ENCODE measurements at places on chromosomes 2 and 18.
A peak's percentile ranks its signal among the peaks of the same experiment; 100 is the strongest.

DNA sequence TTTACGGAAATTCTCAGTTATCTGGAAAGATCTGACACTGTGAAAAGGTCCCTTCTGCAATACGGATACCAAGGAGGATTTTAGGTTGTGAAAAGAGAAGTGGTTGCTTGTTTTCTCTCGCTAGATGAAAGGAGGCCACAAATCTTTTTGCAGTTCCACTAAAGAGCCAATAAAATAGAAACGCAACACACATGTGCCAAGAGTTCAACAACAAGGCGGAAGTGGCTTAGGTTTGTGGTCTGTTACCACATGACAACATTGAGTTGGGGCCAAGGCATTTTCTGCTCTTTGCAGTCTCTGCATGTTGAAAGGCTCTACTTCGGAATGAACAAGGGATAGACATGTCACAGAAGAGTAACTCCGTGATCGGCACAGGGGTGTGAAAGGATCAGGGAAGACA, 115.7 kb upstream of the OSR1 start:
- DNase-seq, result peak; percentile 85

- no peak for DNase-seq
Measured at GRCh38 chr2:17251171-17251570, 267.1 kb downstream of the RAD51AP2 start.

- no peak for DNase-seq
Measured at GRCh38 chr2:232530626-232531260, 4.8 kb downstream of the CHRND start.

- DNase-seq, result no peak
Measured at GRCh38 chr18:54150226-54150625, 74.2 kb downstream of the MBD2 start.

- DNase-seq, result no peak
Measured at GRCh38 chr2:121858847-121859246, 103.4 kb downstream of the TSN start.

GRCh38 chr18:70200286-70200685, 5.2 kb downstream of the RTTN start:
- DNase-seq, result no peak

DNA sequence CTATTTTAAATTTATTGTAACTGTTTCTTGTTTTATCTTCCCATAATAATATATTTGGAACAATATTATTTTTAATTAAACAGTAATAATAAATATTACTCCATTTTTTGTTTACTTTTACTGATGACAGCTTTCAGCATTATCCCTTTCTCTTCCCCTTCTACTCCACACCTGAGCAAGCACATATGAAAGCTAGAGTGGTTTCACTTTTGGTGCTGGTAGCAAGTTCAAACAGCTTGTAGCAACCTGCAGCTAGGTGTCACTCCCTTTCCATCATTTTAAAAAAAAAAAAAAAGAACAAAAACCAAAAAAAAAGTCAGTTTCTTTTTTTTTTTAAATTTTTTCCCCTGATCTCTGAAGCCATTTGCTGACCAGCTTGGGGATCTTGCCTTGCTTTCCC, 801.8 kb downstream of the CCDC85A start:
- DNase-seq, result no peak

- DNase-seq, result no peak
Measured at GRCh38 chr2:97769711-97770110, 56.3 kb downstream of the ZAP70 start.

- no peak for DNase-seq
Measured at GRCh38 chr2:130894326-130894942, 57.7 kb downstream of the ARHGEF4 start.

DNA sequence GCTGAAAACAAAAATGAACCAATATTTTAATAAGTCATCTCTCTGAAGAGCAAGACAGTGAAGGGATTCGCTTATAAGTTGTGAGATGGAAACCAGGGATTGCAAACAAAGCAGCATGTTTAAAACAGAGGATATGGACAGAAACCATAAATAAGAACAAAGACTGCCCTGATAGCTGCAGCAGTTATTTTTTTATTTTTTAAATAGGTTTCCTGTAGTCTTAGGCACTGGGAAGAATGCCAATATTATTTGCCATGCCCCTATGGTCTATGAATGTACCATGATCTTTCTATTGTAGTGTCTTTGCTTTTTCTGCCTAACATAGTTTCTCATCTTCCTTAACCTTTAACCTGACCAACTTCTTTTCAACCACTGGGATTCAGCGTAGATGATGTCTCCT, 1334.0 kb upstream of the NRXN1 start:
- DNase-seq, result no peak

DNA sequence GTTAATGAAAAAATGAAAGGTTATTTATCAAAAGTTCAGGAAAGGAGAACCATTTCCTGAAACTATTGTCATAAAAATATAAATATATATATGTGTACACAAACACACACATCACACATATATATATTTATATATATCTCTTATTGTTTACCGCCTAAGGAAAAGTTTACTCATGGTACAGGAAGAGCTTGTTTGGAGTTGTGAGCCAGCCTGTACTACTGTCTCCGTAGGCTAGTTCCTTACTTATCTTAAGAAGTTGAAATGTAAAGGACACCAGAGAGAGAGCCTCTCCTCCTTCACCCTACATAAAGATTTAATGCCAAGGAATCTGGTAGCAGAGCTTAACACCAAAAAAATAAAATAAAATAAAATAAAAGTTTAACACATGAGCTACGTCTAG, 19.6 kb downstream of the DSC1 start:
- DNase-seq, result no peak

GRCh38 chr18:40159141-40160017, 1795.7 kb upstream of the PIK3C3 start:
- DNase-seq, result peak; percentile 53

GRCh38 chr2:237433920-237434676, 20.1 kb upstream of the COL6A3 start:
- no peak for DNase-seq

DNA sequence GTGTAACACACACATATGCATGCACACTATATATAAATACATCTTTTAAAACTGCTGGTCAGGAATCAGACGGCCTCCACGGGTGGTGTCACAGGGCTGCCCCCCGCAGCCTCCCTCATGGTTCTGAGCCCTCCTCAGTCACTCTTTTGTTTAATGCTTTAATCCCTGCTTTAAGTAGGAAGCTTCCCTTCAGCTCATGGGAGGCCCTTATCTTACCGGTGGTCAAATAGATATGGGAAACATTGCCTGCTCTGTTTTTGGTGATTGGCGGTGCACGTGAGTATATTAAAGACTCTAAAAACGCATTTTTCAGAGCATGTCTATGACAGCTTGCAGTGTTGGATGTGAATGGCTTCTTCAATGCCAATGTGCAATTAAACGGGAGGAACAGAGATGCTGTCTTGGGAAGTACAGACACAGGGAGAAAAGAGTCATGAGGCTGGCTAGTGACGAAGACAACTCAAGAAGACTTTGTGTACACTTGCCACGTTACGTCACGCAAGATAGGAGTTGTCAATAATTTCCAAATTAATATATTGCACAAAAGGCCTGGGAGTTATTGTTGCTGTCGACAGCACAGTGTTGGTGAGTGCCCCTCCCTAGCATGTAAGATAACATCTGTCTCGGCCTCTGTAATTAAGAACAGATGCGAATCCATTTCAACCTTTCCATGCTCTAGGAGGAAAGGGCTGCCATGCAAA, 23.3 kb downstream of the GNLY start:
- DNase-seq, result no peak

DNA sequence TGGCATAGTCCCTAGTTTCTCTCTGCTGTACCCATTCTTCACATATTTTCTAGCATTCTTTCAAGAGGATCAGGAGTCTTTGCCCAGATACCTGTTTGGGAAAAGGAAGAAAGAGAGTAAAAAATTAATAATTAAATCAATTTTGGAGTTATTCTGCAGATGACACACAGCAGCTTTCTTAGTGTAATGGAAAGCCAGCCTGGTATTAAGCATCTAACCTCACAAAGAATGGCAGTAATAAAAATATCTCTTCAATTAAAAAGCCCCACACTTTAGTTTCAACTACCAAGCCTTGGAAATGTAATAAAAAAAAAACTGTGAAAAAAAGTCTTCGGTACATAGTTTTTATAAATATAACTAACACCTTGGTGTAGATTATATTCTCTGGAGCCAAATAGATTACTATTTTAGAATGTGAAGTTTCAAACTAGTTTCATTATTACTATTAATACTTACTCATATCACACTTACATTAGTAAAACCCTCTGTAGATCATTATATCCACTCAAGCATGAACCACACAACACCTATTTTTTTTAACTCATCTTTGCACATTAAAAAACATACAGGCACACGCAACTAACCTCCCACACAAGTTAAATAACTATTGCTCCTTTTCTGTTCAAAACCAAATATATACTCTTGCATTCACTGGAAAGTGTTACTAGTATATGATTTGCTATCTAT, 90.9 kb downstream of the GPD2 start:
- DNase-seq, result no peak

DNA sequence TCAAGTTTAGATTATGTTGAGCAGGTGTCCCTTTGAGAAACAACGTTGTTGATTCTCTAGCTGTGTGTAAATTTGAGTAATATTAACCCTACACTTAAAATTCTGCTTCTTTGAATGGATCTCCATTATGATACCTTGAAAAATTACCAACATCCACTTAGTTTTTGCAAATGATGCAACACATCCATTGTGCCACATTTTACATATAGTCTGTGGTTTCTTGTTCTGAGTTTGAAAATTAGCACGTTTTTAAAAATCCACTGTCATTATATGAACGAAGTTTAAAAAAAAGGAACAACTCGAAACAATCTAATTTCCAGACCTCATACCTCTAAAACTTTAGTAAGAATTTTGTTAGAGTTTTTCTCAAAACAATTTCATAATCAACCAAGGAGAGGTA, 37.7 kb downstream of the PIK3C3 start:
- DNase-seq, result no peak

DNA sequence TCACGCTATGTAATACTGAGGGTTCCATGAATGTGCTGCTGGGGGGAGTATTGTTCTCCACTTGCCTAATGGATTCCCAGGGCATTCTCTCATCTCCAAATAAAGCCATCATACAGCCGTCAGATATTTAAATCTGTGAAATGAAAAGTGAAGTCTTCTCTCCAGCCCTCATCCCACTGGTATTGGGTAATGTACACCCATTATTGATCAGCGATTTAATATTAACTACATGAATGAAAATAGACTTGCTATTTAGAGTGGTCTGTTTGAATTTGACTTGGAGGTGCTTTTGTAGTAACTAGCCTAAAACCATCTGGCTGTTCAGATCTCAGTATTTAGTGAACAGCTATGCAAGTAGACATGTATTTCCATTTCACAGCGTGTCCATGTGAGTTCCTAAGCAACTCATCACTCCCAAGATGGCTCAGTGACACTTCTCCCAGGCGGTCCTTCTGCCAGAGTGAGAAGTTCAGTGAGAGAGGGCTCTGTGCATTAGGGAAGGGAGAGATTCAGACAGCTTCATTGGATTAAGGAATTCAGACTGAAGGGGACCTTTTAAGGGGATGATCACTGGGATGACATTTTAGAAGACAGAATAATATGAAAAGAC, 140.7 kb downstream of the WDSUB1 start:
- DNase-seq, result no peak

DNA sequence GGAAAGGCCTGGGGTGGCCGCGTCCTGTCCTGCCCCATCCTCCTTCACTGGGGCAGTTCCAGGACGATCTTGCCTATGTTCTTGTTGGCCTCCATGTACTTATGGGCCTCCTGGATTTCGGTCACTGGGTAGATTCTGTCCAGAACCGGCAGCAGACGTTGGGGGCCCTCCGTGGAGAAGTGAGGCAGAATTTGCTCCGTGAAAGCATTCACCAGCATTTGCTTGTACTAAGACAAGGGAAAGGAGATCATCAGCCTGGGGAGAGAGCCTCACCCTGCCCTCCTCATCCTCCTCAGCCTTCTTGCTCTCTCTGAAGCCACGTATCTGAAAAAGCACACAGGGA, 1.4 kb upstream of the SF3B6 start:
- no peak for DNase-seq

DNA sequence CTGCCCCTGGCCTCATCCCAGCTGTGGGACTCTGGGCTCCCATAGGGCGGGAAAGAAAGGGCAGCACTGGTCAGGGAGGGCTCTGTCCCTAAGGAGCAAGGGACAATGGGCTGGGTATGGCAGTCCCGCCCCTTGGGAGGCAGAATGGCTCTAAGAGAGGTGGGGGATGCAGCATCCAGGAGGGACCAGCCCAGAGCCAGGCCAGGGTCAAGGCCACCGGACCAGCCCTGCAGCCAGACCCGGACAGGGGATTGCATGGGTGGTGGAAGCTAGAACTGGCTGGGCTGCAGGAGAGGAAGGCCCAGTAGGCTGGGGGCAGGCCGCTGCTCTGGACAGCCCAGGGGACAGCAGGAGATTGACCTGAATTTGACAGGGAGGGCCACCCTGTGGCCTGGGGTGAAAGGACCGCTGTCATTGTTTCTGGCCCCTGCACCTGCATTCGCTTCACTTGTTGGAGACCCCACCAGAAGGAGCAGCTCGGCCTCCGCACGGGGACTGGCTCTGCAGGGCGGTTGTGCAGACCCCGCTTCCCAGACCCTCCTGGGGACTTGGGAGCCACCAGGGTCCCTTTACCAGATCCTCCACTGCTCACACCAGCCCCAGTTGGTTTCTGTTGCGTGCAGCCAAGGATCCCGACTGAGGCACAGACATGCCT, 14.6 kb downstream of the RAMP1 start:
- DNase-seq, result no peak

GRCh38 chr18:24461996-24462395, 1.6 kb downstream of the HRH4 start:
- DNase-seq, result no peak

GRCh38 chr2:128314348-128315121, 4.1 kb downstream of the HS6ST1 start:
- peak; percentile 2 for DNase-seq

- no peak for DNase-seq
Measured at GRCh38 chr2:203710952-203711351, 4.5 kb downstream of the CD28 start.

GRCh38 chr18:67665266-67665665, 148.7 kb upstream of the DSEL start:
- DNase-seq, result no peak

GRCh38 chr2:15788455-15788829, 151.9 kb upstream of the MYCN start:
- no peak for DNase-seq

- no peak for DNase-seq
Measured at GRCh38 chr2:150462770-150463169, 24.7 kb downstream of the RND3 start.

DNA sequence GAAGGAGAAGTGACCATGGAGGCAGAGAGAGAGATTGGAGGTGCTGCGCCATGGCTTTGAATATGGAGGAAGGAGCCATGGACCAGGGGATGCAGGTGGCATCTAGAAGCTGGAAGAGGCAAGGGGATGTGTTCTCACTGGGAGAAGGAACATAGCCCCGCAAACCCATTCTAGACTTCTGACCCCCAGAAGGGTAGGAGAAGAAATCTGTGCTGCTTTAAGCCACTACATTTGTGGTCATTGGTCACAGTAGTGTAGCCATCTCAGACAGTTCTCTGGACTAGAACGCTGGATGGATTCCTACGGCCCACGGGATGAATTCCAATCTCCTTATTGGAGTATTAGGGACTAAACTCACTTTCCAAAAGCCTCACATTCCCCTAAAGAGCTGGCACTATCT, 67.8 kb downstream of the PTGR3 start:
- DNase-seq, result no peak
